ENCODE measurements at places on chromosomes 2 and 18. TPM values are rescaled to one million over a fixed set of nuclear protein-coding genes. Genes with fewer than 3 reads are reported as not detected.

GRCh38 chr2:56522605-56523089, 338.9 kb downstream of the CCDC85A start:
- no peaks in the 10 kb centered on the region for H3K27me3 ChIP-seq
- H3K4me3 ChIP-seq: no peak overlapping the region
- no peaks in the 10 kb centered on the region for H3K36me3 ChIP-seq
- no peak overlapping the region for H3K27ac ChIP-seq

CLASP1 gene
- 24.3 TPM for polyA plus RNA-seq

DNA sequence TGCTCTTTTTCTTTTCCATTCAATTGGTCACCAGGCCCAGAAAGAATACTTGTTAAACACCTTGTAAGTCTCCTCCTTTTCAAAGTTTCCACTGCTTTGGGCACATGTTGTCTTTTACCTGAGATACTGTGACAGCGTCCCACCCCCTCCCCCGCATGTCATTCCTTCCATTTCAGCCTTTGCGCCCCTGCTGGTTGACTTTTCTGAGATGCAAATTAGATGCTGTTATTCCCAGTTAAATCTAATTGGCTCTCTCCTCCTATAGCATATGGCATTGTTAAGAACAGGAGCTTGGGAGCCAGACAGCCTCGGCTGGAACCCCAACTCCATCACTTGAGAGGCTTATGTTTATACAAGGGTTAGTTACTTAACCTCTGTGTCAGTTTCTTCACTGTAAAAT, 80.3 kb upstream of the GAREM1 start:
- H3K36me3 ChIP-seq: no peaks in the 10 kb centered on the region
- no peak overlapping the region for H3K27ac ChIP-seq
- no peaks in the 10 kb centered on the region for H3K27me3 ChIP-seq
- no peak overlapping the region for H3K4me3 ChIP-seq

GRCh38 chr2:144082327-144082726, 437.6 kb downstream of the ZEB2 start:
- H3K36me3 ChIP-seq: no peaks in the 10 kb centered on the region
- no peaks in the 10 kb centered on the region for H3K4me1 ChIP-seq
- H3K27ac ChIP-seq: no peak overlapping the region
- no peaks in the 10 kb centered on the region for H3K27me3 ChIP-seq

DNA sequence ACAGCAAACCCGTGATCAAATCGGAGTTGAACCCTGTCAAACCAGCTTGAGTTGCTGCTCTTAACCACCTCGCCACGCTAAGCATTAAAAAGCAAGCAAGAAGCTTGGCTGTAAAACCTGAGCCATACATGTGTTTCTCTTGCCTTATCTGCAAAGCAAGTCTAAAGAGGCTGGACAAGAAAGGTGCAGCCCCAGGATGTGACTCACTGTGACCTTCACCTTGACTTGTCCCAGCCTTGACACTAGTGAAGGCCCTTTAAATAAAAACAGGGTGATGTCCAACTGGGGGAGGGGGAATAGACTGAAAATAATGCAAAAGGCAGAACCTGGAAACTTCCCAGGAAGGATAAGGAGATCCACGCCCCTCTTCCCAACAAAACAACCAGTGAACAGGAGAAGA, 127.6 kb upstream of the NPAS2 start:
- no peaks in the 10 kb centered on the region for H3K27me3 ChIP-seq
- no peaks in the 10 kb centered on the region for H3K36me3 ChIP-seq
- no peaks in the 10 kb centered on the region for H3K4me1 ChIP-seq
- H3K27ac ChIP-seq: no peak overlapping the region
- DNase-seq: no peak

- no peak for DNase-seq
- H3K4me3 ChIP-seq: no peak overlapping the region
- no peaks in the 10 kb centered on the region for H3K4me1 ChIP-seq
- H3K27ac ChIP-seq: no peak overlapping the region
- no peaks in the 10 kb centered on the region for H3K36me3 ChIP-seq
Observed at GRCh38 chr18:50183556-50183955, 11.4 kb downstream of the MYO5B start.

LGALSL gene
- polyA plus RNA-seq: 60.0 TPM

PCARE gene
- 0.03 TPM for polyA plus RNA-seq

DNAH7 gene
- 1.4 TPM for polyA plus RNA-seq

EDAR gene
- not detected for polyA plus RNA-seq

- no peaks in the 10 kb centered on the region for H3K4me1 ChIP-seq
- DNase-seq: no peak
- no peaks in the 10 kb centered on the region for H3K27me3 ChIP-seq
- H3K36me3 ChIP-seq: no peaks in the 10 kb centered on the region
- no peak overlapping the region for H3K27ac ChIP-seq
Observed at GRCh38 chr2:46171411-46171953, 125.7 kb upstream of the EPAS1 start.

GRCh38 chr2:158756976-158757375, 38.1 kb upstream of the DAPL1 start:
- no peak overlapping the region for H3K27ac ChIP-seq
- H3K36me3 ChIP-seq: no peaks in the 10 kb centered on the region
- H3K4me3 ChIP-seq: no peak overlapping the region
- DNase-seq: no peak

DOK6 gene
- 0.72 TPM for polyA plus RNA-seq

DNA sequence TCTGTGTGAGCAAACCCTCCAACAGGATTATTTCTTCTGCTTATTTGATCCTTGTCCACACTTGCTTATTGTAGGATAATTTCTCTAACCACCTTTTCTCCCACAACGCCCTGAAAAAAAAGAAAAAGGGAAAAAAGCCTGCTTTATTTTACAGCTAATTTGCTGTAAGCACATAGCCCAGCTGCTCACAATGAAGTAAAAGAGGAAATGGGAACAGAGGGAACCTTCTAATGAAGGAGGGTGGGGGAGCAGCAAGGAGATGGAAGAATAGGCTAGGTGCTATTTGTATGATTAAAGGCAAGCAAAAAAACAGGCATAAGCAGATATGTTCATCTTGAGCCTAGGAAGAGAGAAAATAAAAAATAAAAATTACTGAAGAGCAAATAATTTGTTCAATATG, 331.6 kb downstream of the TXNL1 start:
- H3K36me3 ChIP-seq: no peaks in the 10 kb centered on the region
- H3K27me3 ChIP-seq: no peaks in the 10 kb centered on the region
- no peaks in the 10 kb centered on the region for H3K4me1 ChIP-seq
- H3K27ac ChIP-seq: no peak overlapping the region
- H3K4me3 ChIP-seq: no peak overlapping the region

ALK gene
- polyA plus RNA-seq: 0.34 TPM

- peaks cover 54% of the 10 kb centered on the region for H3K27me3 ChIP-seq
- no peak overlapping the region for H3K27ac ChIP-seq
- no peak overlapping the region for H3K4me3 ChIP-seq
- H3K36me3 ChIP-seq: no peaks in the 10 kb centered on the region
Observed at GRCh38 chr2:172080641-172081220, 4.6 kb upstream of the DLX1 start.

GRCh38 chr2:177291701-177292100, 27.2 kb upstream of the NFE2L2 start:
- H3K4me3 ChIP-seq: no peak overlapping the region
- H3K4me1 ChIP-seq: peaks cover 13% of the 10 kb centered on the region
- no peak overlapping the region for H3K27ac ChIP-seq
- no peak for DNase-seq

DNA sequence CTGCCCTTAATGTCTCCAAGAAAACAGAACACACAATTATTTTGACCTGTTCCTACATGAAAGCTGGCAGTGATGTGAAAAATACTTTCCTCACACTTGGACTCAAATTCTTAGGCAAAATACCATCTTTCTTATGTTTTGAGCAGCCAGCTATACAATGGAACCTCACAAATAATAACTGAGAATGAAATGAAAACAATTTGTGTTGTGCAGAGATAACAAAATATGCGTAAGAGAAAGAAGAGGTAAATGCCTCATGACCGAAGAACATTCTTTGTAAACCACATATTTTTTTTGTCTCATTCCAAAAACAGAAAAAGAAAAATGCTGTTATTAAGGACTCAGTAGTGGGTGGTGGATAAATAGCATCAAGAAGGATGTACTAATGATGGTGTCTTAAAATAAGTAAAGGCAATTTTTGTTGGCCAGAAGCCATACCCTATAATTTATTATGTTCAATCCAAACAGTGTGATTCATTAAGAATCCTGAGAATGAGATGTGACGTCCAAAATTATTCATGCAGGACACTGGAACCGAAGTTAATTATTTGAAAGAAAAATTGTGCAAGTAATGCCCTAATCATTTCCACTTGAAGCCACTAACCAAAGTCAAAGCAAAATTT, 193.0 kb upstream of the NETO1 start:
- no peak overlapping the region for H3K4me3 ChIP-seq
- no peak for DNase-seq
- H3K36me3 ChIP-seq: no peaks in the 10 kb centered on the region
- no peak overlapping the region for H3K27ac ChIP-seq
- no peaks in the 10 kb centered on the region for H3K4me1 ChIP-seq

SLC35F5 gene
- 22.5 TPM for polyA plus RNA-seq

ACKR3 gene
- polyA plus RNA-seq: 3.3 TPM

AMER3 gene
- 0.46 TPM for polyA plus RNA-seq

- H3K36me3 ChIP-seq: no peaks in the 10 kb centered on the region
- no peak for DNase-seq
- H3K4me1 ChIP-seq: no peaks in the 10 kb centered on the region
- no peak overlapping the region for H3K4me3 ChIP-seq
- H3K27me3 ChIP-seq: no peaks in the 10 kb centered on the region
Observed at GRCh38 chr2:13686262-13686661, 946.3 kb upstream of the LRATD1 start.

GRCh38 chr2:48719480-48720177, 35.9 kb downstream of the LHCGR start:
- no peaks in the 10 kb centered on the region for H3K27me3 ChIP-seq
- H3K36me3 ChIP-seq: no peaks in the 10 kb centered on the region

GRCh38 chr18:35711227-35711626, 129.7 kb downstream of the GALNT1 start:
- H3K36me3 ChIP-seq: no peaks in the 10 kb centered on the region
- H3K4me1 ChIP-seq: no peaks in the 10 kb centered on the region
- H3K27ac ChIP-seq: no peak overlapping the region
- DNase-seq: no peak

GRCh38 chr2:33267756-33268155, 208.7 kb upstream of the RASGRP3 start:
- H3K4me3 ChIP-seq: no peak overlapping the region
- no peaks in the 10 kb centered on the region for H3K4me1 ChIP-seq
- DNase-seq: no peak
- no peaks in the 10 kb centered on the region for H3K36me3 ChIP-seq
- H3K27me3 ChIP-seq: no peaks in the 10 kb centered on the region

DNA sequence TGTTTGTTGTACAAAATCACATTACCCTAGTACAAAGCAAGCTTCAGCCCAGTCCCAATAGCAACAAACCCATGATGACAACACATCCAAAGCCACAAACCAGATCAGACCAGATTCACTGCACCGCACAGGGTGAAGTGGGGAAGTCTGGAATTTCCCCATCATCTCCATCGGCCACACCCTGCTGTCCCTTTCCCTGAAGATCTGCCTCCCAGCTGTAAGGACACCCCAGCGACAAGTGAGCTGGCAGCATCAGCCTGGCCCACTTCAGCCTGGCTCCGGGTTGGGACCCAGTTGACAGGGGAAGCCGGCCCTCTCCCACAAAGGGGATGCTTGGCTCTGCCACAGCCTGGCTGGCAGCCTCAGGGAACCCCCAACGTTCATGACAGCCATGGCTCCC, 207.6 kb downstream of the MGAT5 start:
- H3K27ac ChIP-seq: no peak overlapping the region
- H3K27me3 ChIP-seq: no peaks in the 10 kb centered on the region
- no peaks in the 10 kb centered on the region for H3K4me1 ChIP-seq
- H3K36me3 ChIP-seq: no peaks in the 10 kb centered on the region
- no peak overlapping the region for H3K4me3 ChIP-seq
- no peak for DNase-seq

CIB4 gene
- 5.3 TPM for polyA plus RNA-seq

- H3K27ac ChIP-seq: no peak overlapping the region
- H3K36me3 ChIP-seq: no peaks in the 10 kb centered on the region
- no peaks in the 10 kb centered on the region for H3K4me1 ChIP-seq
- no peaks in the 10 kb centered on the region for H3K27me3 ChIP-seq
- no peak overlapping the region for H3K4me3 ChIP-seq
Observed at GRCh38 chr2:19677825-19678518, 223.8 kb downstream of the TTC32 start.

DNA sequence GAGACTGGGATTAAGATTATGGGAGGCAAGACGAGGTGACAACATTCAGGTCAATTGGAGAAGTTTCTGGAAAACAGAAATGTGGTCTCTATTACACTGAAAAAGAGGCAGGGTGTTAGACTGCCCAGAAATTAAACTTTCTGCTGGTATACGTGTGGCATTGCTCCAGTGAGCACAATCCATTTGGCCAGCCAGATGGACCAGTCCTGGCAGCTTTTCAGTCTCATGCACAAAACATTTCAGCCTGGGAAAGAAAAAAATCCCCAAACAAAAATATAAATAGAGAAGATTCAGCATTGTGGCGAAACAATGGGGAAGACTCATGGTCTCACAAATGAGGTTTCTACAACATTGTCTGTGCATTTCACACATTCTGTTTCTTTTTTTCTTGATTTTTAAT, 113.9 kb downstream of the HNMT start:
- DNase-seq: no peak
- H3K4me3 ChIP-seq: no peak overlapping the region
- no peaks in the 10 kb centered on the region for H3K4me1 ChIP-seq

GRCh38 chr2:228681426-228681825, 499.9 kb upstream of the SPHKAP start:
- H3K27ac ChIP-seq: no peak overlapping the region
- no peaks in the 10 kb centered on the region for H3K4me1 ChIP-seq
- no peaks in the 10 kb centered on the region for H3K27me3 ChIP-seq
- H3K36me3 ChIP-seq: no peaks in the 10 kb centered on the region
- peak; percentile 36 for DNase-seq

CCBE1 gene
- polyA plus RNA-seq: 12.0 TPM

DNA sequence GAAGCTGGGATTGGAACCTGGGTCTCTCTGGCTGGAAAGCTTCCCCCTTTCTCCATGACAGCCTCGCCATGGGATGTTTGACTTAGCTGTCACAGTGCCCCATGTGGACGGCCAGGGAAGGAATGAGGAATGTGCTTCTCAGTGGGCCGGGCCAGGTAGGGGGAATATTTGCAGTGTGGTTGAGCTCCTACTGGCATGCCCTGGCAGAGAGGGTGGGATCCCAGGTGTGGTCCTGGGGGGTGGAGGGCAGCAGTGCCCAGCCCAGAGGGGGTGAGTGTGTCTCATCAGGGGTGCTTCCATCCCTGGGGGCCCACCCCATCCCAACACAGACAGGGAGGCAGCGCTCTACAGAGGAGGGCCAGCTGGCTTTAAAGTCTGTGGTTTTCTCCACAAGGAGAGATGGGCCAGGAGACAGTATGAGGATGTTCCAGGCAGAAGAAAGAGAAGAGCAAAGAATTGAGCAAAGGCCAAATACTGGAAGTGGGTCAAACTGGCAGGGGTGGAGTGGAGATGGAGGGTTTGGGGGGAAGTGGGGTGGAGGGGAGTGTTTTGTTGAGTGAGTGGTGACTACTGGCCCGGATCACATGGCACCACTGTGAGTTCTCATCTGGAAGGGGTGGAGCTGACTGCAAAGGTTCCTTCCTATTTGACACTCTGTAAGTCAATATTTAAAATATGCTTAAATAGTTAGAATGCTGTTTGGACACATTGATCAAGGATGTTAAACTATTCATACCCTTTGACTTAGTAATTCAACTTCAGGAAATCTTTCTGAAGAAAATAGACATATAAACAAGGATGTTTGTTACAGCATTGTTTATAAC, 94.0 kb downstream of the MYCN start:
- no peaks in the 10 kb centered on the region for H3K36me3 ChIP-seq
- no peak overlapping the region for H3K27ac ChIP-seq
- H3K4me1 ChIP-seq: no peaks in the 10 kb centered on the region
- no peaks in the 10 kb centered on the region for H3K27me3 ChIP-seq
- no peak overlapping the region for H3K4me3 ChIP-seq
- DNase-seq: no peak

GRCh38 chr2:134268265-134268664, 14.4 kb downstream of the MGAT5 start:
- H3K4me3 ChIP-seq: no peak overlapping the region
- no peaks in the 10 kb centered on the region for H3K36me3 ChIP-seq
- no peaks in the 10 kb centered on the region for H3K27me3 ChIP-seq
- peaks cover 4% of the 10 kb centered on the region for H3K4me1 ChIP-seq
- no peak overlapping the region for H3K27ac ChIP-seq

Data from adrenal gland (tissue), 19 donors.